GM04504 (cell line): ENCODE measurements at places on chromosomes 7 and 10.

- DNase-seq, result no peak
These were observed 17.2 kb upstream of the CALN1 start for GRCh38 chr7:72429316-72429715.

DNA sequence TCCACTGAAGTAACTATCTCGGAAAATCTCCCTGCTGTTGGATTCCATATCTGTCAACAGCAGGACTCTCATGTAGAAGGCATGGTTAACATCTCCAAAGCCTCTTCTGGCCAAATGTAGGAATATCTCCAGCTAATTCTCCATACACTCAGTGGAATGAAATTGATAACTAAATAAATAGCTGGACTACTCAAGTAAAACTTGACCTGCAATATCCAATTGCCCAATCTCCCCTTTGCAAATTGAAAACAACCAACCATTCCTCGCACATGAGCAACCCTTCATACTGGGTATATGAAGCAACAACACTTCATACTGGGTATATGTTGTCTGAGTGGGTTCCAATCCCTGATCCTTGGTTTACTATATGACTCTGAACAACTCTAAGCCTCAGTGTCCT is 105.4 kb upstream of the KMT2E start:
- no peak for DNase-seq

DNA sequence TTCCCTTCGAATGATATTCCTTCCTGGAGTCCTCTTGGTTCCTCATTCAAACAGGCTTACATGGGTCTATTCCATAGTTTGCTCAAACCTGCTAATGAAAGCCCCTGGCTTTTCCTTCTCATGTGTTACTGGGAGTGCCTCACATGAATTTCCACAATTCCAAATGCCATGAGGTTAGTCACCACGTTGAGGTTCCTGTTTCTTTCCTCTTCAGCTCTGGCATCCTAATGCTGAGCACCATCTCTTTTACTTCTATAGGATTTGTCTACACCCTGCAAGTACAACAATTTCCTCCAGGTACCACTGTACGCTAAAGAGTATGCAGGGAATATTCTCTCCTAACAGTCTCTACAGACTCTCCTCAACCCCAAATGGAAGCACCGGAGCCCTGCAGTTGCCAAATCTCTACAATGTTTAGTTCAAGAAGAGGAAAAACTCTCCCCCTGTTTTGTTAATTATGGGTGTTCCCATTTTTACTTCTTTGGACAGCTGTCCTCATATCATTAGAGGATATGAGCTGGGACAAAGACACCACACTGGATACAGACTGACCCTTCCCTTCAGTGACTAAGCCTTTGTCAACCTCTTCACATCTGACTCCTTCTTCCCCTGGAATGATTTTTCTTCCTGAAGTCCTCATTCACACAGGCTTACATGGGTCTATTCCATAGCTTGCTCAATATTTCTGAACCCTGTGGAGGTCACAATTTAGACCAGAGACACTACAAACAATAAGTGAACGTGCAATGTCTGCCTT is 145.8 kb upstream of the BET1 start:
- DNase-seq, result no peak

GRCh38 chr10:101007915-101008822 is 8.6 kb downstream of the LZTS2 start:
- no peak for DNase-seq

DNA sequence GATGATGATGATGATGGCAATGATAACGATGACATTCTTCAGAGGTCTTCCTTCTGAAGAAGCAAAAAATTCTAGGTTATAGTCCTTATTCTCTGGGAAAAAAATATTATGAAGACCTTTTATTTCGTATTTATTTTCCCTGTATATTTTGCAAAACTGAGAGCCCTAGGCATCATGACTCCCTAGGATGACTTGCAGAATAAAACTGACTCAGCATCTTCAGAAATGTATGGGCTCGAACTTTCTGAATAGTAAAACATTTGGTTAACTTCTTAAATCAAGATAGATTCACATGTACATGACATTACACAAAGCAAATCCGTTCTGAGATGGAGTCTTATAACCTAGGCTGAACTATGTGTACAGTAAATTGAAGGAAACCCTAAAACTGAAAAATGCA is 29.4 kb downstream of the DKK1 start:
- no peak for DNase-seq

GRCh38 chr7:73831834-73832651 is 1.2 kb downstream of the CLDN4 start:
- no peak for DNase-seq

GRCh38 chr10:111076191-111076681 is 593 bp upstream of the ADRA2A start:
- peak; percentile 21 for DNase-seq

- DNase-seq, result peak; percentile 1
These were observed at the start of gene TBX20 for GRCh38 chr7:35253710-35254495. Gene TBX20 (minus strand): TSS chr7:35254100. CDS start chr7:35253620, 480 bp downstream.

DNA sequence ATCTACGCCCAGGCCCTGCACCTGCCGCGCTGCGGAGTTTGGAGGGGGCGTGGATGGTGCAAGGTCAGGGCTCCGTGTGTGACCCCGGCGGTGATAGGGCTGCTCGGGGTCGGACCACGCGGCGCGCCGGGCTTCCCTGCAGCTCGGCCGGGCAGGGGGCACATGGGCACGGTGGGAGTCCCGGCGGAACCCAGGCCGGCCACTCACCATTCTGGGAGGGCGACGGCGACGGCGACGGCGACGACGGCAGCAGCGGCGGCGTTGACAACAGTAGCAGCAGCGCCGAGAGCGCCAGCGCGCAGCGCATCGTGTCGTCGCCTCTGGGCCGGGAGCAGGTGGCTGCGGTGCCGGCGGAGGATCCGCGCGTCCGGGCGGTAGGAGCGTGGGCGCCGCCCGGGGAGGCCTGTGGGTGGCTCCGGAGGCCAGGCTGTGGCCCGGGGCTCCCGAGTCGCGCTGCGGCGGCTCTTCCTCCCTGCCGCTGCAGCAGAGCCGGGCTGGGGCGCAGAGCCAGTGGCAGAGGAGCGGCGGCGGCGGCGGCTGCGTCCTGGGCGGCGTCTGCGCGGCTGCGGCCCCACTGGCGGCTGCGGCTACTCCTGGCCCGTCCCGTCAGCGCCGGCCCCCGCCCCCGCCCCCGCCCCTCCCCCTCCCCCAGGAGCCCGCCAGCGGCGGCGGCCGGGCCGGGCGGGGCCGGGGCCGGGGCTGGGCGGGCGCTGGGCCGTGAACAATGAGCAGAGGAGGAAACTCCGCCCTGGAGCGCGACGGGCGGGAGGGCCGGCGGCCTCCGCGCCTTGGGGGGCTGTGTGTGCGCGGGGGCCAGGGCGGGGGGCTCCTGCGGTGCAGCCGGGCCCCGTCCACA is at the start of gene PODXL:
Gene PODXL (minus strand): TSS at position 576 of the 856 bp plus-strand sequence. CDS start 269 bp downstream, at position 307.
- no peak for DNase-seq

- no peak for DNase-seq
These were observed 447.1 kb downstream of the MDFIC start for GRCh38 chr7:115368998-115369397.

DNA sequence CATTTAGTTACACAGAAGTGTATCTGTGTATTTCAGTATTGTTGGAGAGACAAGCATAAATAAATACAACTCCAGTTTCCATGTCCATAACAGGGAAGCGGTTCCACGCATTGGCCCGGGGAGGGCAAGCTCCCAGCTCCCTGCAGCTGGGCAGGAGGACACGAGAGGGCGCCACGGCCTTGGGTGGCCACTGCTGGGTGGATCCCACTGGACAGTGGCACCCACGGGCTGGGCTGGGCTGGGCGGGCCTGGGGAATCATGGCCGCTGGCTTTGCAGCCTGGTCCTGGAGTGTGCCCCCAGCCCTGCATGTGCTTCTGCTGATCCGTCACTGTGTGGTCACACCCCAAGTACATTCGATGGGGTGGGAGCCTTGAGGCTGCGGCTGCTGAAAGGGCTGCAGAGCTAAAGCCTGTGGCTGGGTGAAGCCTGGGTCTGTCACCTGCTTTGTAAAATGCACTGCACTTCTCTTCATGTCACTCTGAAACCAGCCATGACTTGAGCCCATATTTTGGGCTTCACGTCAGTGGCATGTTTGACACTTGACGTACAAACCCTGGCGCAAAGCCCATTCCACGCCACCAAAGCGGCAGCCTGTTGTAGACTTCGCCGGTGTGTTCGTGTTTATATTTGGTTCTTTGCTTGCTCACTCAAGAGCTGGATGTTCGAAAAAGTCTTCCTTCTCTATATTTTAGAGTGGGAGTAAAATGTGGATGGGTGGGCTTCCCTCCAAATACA is 27.5 kb downstream of the LRRC27 start:
- DNase-seq, result no peak
